ENCODE measurements at places on chromosomes 13 and 19.

DNA sequence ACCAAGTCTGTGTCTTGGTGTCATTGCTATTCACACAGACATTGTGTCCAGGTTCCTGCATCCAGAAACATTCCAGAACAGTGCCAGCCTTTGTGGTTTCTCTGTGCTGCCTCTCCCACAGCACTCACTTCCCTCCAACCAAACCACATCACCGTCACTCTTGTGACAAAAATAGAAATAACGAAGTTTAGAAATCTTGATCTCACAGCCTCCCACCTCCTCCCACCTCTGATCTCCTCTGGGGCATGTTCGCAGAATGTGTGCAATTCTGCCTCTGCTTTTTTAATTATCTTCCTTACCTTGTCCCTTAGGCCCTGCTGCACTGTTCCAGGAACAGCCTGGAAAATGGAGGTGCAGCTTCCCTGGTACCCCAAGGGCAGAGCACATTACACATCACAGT lies 8.7 kb upstream of the SERPINE3 start:
- no peak for DNase-seq

DNA sequence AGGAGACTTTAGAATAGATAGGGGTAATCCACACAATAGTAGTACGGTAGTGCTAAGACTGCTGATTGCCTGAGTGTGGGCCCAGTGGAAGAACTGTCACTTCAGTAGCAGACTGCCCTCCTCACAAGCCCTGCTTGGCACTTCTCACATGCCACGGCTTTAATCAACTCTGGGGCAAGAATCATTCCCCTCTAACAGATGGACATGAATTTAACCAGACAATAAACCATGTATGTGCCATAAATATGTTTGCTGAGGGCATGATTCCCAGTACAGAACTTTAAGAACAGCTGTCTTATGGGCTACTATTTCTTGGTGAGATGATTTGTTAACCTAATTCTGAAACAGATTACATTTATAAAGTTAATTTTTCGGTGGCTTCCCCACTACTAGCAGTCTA lies 22.0 kb downstream of the DPY19L3 start:
- no peak for DNase-seq

DNA sequence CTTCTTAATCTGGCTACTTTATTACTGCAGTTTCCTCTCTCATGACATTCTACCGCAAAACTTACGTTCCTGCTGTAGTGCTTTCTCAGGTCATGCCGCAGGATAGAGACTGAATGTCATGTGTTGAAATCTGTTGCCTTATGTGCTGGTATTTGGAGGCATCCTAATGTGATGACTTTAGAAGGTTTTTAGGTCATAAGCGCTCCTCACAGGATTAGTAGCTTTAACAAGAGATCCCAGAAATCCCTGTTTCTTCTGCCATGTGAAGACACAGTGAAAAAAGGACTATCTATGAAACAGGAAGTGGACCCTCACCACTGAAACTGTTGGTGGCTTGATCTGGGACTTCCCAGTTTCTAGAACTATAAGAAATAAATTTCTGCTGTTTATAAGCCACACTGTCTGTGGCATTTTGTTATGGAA lies 209.3 kb downstream of the LACC1 start:
- DNase-seq, result no peak

- DNase-seq, result no peak
These were observed 7.5 kb upstream of the SACS start for GRCh38 chr13:23440821-23441618.

DNA sequence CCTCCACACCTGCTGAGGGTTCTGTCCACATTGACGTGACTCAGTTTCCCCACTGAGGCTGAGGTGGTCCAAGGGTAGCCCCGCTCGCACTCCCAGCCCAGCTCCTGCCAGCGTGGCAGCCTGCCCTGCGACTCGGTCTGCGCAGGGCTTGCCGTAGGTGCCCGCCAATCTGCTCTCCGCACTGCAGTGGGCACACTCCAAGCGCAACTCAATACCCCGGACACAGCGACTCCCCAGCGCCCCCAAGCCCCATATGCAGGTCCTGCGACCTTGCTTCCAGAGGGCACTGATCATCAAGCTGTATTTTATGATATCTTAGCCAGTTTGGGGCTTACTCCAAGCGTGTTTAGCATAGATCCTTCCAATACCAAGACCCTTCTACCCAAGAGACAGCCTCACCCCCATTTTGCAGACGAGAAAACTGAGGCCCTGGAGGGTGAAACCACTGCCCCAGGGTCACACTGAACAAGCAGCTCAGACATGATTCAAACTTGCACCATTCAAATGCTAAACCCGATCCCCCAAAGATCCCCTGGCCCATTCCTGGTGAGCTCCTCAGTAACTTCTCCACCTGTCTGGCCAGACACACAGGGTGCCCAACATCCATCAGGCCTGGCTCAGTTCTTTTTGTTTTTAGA lies 13.5 kb downstream of the PTPRS start:
- no peak for DNase-seq

GRCh38 chr13:78339927-78340326 lies 263.4 kb downstream of the POU4F1 start:
- DNase-seq, result no peak

GRCh38 chr13:50257646-50258045 lies 242.4 kb downstream of the KCNRG start:
- no peak for DNase-seq

- no peak for DNase-seq
These were observed 36.3 kb upstream of the TFDP1 start for GRCh38 chr13:113548171-113548641.

GRCh38 chr19:40529093-40529954 lies 47.3 kb upstream of the SHKBP1 start:
- DNase-seq, result peak; percentile 76

GRCh38 chr19:46435009-46435408 lies 6.3 kb upstream of the PNMA8C start:
- DNase-seq, result no peak

DNA sequence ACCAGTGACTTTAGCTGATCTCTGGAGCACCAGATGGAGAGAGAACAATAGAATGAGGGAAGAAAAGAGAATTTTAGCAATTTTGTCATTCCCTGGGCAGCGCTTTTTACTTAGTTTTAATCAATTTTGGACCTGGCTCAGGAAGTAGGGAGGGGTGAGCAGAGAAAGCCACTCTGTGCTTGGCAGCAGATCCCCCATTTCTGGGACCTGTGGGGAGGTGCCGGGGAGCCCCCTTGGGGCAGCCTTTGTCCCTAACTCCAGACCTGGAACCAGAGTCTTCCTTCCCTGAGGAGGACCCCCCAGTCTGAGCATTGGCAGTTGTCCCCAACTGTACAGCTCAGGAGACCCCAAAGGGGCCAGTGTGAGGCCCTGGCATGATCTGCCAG lies 10.5 kb downstream of the LYL1 start:
- no peak for DNase-seq

DNA sequence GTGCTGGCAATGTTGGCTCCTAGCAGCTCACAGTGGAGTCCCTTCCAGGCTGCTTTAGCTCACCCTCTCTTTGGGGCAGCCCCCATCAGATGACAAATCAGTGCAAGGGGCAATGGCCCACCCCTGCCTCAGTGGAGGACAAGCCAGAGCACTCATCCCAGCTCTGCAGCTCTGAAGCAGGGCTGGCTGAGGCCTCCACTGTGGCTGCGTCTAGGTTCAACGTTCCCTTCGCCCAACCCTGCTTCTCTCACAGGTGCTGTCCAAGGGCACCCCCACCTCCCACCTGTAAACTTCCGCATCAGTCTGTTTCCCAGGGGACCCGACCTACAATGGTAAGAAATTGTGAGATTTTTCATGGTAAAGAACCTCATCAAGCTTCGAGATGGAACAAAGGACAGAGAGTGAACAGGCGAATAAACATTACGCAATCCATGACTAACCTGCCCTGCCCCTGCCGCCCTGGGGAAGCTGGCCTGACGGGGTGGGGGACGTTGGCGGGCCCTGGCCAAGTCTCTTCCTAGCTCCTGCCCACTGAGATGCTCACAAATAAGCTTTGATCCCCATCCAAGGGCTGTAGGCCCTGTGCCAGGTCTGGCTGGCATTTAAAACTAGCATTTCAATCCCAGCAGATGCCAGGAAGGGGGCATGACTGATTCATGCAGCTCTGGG lies 40.5 kb downstream of the DZIP1 start:
- DNase-seq, result no peak

GRCh38 chr19:52142001-52142595 lies 2.4 kb upstream of the ZNF616 start:
- no peak for DNase-seq

DNA sequence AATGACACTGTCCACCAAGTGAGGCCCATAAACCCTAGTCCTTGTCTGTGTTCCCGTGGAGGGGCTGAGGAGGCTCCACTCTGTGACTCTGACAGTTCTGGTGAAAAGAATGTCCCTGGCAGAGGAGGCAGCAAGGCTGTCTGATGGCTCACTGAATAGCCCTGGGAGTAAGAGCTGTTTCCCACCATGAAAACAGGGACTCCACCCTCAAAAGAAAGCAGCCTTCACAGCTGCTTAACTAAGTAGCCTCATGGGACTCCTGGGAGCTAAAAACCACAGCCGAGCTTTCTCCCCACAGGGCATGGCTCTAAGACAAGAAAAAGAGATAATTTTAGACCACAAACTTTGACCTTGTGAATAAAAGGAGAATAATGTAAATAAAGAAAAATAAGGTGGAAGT lies 135.1 kb upstream of the FRY start:
- DNase-seq, result no peak

- DNase-seq, result no peak
These were observed 1.3 kb downstream of the NECTIN2 start for GRCh38 chr19:44847144-44848035.
